ENCODE measurements at places on chromosomes 12 and 14. TPM values are rescaled to one million over a fixed set of nuclear protein-coding genes. Genes with fewer than 3 reads are reported as not detected.
A peak's percentile ranks its signal among the peaks of the same experiment; 100 is the strongest.

Gene ZNF839
- 12.5 TPM for total RNA-seq

Gene CPNE8
- total RNA-seq = 17.3 TPM

Gene KRT71
- total RNA-seq = not detected

Gene STYK1
- total RNA-seq = 0.69 TPM

Gene UNC79
- not detected for total RNA-seq

Gene CRIP1
- total RNA-seq = 1.8 TPM

Gene PCED1B
- total RNA-seq = 0.50 TPM

Gene KRT75
- total RNA-seq = not detected

Gene SLC17A8
- total RNA-seq = not detected

Gene MBIP
- total RNA-seq = 5.1 TPM

Gene NUMB
- 16.7 TPM for total RNA-seq

Gene FAM186B
- total RNA-seq = 0.17 TPM

Gene HOXC12
- not detected for total RNA-seq

Gene ADGRD1
- 0.03 TPM for total RNA-seq

DNA sequence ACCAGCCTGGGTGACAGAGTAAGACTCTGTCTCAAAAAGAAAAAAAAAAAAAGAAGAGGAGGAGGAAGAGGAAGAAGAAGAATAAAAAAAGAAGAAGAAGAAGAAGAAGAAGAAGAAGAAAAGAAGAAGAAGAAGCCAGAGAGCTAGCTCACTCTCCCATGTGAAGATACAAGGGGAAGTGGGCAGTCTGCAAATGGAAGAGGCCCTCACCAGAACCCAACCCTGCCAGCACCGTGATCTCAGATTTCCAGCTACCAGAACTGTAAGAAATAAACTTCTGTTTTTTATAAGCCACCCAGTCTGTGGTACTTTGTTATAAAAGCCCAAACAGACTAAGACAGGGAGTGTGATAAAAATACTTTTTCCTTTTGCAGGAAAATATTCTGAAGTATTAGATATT, 130.7 kb downstream of the ETNK1 start:
- DNase-seq = no peak

GRCh38 chr12:68794653-68795251, 13.2 kb upstream of the MDM2 start:
- peak; percentile 81 for DNase-seq

- DNase-seq = peak; percentile 22
Measured at GRCh38 chr14:68506645-68507419, 286.0 kb downstream of the ZFP36L1 start.

DNA sequence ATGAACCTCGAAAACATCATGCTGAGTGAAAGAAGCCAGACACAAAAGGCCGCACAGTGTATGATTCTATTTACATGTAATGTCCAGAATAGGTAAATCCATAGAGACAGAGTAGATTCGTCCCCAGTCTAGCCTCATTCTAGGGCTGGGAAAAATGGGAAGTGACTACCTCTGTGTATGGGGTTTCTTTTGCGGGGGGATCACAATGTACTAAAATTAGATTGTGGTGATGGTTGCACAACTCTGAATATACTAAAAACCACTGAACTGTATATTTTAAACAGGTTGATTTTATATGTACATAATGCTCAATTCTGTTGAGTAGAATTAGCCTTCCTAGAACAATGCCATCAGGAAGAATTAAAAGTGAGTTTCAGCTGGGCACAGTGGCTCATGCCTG, 6.3 kb upstream of the RILPL2 start:
- no peak for DNase-seq

- DNase-seq = peak; percentile 23
Measured at GRCh38 chr14:49134940-49135339, 451.2 kb downstream of the RPS29 start.

- DNase-seq = no peak
Measured at GRCh38 chr14:22885975-22886374, 3.0 kb downstream of the REM2 start.

GRCh38 chr14:28785096-28785952, 18.7 kb downstream of the FOXG1 start:
- DNase-seq = no peak

DNA sequence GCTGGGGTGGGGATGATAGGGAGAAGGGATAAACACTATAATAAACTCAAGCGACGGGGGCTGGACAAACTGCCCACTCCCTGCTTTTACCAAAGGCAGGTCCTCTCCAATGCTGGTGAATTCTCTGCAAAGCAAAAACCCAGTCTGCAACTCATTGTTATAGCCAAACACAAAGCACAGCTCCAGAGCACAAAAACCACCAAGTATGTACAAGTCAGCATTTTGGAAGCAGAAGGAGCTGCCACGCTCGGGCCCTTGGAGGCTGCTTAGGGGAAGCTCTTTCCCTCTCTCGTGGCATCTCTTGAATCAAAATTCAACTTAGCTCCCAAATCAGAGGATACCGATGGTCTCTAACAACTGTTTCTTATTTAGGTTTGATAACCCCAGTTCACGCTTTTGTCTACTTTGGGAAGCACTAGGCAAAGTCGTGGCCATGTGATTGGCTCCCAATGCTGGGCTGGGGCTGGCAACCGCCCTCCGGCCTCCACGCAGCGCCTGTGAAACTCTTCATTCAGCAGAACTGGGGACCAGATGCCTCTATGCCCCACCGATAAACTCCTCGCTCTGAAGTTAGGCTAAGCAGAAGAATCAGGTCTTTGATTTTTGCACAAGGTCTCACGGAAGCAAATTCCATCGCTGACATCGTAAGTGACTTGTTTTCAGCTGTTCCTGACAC, 158.5 kb upstream of the FOXN3 start:
- no peak for DNase-seq

- DNase-seq = peak; percentile 41
Measured at GRCh38 chr12:85804663-85805062, 31.5 kb downstream of the RASSF9 start.

DNA sequence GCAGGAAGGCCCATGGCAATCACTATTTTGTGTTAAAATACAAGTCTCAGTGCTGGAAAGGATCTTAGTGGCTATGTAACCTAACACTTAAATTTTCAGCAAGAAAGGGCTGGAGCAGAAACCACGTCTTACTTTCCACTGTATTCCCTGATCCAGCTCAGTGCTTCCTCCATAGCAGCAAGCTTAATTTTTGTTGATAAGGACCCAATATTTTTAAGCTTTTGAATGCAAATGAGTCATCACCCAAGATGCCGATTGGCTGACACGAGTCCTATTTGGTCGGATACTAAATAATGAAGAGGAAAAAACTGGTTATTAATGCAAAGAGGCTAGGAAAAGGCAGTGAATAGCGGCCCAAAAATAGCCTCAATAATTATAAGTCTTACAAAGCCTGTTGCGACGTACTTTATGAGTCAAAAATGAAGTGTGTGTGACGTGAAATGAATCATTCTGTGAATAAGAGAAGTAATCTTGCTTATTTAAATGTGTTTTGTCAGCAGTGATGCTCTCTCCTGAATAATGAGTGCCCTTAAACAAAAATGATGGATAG, 46.9 kb upstream of the IGF1 start:
- peak; percentile 23 for DNase-seq

- DNase-seq = no peak
Measured at GRCh38 chr12:50894241-50894640, 51.5 kb downstream of the TMPRSS12 start.

DNA sequence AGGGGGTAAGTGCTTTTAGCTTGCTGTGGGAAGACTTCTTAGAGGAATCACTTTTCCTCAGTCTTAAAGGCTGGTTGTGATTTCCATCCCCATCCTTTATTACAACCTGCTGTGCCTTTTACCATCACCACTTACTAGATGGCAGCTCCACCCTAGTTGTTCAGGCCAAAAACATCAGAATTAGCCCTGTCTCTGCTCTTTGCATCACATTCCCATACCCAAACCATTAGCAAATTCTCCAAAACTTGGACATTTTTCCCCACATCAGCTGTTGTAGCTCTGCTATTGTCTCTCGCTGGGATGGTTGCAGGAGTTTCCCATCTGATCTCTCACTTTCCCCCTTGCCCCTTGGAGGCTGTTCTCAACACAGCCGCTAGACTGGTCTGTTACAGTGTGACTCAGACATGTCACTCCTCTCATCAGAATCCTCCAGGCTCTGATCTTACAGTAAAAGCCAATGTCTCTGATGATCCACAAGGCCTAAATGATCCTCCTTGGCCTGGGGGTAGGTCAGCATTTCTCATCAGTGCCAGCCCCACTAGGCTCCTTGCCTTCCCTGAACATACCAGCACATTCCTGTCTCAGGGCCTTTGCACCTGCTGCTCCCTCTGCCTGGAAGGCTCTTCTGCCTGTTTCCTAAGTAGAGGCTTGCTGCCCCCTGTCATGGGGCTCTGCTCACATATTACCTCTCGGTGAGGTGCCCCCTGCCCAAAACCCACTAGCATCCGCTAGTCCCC, 102.5 kb downstream of the BEGAIN start:
- no peak for DNase-seq

DNA sequence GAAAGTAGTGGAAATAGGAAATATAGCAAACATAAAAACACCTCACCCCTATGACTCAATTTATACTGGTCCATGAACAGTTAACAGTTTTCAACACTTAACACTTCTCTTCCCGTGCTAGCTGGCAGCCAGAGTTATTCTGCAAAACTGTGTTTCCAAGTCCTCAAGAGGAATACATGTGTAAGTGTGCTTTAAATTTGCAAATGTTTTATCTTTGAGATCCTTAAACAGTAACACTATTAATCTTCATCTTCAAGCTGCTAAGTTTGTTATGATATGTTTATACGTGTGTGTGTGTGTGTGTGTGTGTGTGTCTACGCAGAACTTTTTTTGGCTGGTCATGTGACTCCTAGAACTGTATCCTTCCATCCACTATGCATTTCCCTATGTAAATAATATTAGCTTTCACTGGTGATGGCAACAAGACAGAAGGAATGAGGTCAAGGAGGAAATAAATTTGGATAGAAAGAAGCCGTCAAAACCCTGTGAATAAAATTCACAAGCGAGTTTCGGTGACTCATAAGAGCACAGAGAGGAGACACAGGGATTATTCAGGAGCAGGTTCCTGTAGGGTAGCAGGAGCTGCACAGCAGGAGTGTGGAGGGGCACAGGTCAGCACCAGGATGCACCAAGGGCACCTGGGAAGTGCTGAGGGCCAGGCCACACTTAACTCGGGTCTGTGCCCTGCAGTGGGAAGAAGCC, 105.9 kb upstream of the ETV6 start:
- DNase-seq = no peak

- no peak for DNase-seq
Measured at GRCh38 chr12:87793131-87793530, 236.1 kb downstream of the C12orf50 start.

DNA sequence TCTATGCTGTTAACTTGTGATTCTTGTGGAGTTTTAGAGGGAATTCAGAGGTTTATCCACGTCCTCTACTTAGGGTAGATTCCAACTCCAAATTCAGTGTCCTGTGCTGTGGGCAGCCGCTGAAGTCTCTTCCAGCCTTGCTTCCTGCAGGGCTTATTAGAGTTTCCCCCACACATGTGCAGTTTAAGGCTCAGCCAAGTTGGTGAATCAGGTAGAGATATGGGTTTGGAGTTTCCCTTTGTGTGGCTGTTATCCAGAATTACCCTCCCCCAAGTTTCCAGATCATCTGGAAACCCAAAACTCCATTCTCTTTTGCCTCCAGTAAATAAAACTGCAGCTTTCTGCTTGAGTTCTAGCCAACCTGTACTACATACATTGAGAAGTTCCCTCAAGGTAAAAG, 853.7 kb downstream of the GALC start:
- no peak for DNase-seq

DNA sequence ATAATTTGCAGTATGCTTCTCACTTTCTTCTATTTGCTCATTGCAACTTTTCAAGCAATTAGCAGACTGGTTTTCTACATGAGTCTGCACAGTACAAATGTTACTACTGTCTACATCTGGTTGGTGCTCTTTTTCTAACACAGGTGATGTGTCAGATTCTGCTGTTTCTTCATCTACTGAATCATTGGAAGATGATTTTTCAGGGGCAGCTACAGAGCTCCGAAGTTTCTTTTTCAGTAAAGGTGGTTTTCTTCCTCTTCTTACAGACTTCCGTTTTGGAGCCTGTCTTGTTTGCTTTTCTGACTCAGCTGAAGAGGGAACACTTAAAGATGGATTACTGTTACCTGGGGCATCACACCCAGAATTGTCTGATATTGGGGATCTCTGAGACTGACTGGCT, 62.1 kb downstream of the SCAF11 start:
- peak; percentile 23 for DNase-seq

GRCh38 chr12:52415870-52416750, 10.0 kb upstream of the KRT82 start:
- peak; percentile 58 for DNase-seq

- DNase-seq = no peak
Measured at GRCh38 chr12:20507711-20508110, 139.4 kb downstream of the PDE3A start.

DNA sequence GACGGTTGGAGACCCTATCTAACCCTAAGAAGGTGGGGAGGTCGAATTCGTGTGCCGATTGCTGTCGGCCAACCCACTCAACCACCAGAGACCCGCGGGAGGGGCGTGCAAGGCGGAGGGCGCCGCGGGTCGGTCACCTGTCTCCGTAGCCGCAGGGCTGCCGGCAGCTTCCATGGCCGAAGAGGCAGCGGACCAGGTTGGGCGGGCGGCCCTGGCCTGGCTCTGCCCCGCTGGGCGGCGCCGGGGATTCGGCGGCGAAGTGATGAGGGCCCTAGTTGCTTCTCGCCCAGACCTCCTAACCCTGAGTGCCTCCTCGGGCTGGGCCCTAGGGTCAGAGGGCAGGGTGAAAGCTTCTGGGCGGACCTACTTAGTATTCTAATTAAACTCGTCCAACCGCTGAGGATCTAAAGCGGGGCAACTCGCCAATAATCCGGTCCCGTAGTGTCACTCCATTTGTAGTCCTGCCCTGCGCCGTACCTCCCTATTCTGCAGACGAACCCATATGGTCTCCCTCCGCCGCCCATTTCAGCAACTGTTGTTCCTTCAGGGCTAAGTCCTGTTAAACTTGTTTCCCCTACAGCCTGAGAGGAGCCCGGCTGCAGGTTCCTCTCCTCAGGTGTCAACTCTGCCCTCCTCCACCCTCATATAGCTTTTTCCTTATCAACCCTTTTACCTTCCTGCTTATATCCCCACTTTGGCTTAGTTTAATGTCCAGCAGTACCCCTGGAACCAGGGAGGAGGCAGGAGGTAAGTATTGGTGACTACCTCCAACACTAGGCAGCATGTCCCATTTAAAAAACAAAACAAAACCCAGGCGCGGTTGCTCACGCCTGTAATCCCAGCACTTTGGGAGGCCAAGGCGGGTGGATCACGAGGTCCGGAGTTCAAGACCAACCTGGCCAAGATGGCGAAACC, at the start of gene PYM1:
Gene PYM1 (minus strand): TSS at position 307 of the 915 bp plus-strand sequence. CDS start 133 bp downstream, at position 174.
- DNase-seq = peak; percentile 61

DNA sequence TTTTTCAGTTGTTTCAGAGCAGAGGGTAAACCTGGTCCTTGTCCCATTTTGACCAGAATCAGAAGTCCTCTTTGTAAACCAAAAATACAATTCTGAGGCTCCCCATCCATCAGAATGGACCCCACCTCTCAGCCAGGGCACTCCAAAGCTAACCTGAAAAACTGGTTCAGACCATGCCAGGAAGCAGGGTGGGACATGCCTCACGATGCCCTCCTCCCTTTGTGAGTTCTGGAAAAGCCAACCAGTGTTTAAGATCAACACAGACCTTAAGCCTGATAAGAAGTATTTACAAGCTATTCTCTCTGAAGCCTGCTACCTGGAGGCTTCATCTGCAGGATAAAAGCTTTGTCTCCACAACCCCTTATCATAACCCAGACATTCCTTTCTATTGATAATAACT, 35.4 kb downstream of the TNFAIP2 start:
- DNase-seq = no peak

GRCh38 chr12:30178916-30179315, 395.2 kb upstream of the TMTC1 start:
- DNase-seq = no peak
